ENCODE measurements at places on chromosomes 3 and 15. TPM values are rescaled to one million over a fixed set of nuclear protein-coding genes. Genes with fewer than 3 reads are reported as not detected.

The GOLGA6B gene
- not detected for total RNA-seq

The PLAAT1 gene
- 3.4 TPM for total RNA-seq

The FAM227B gene
- total RNA-seq, result 6.5 TPM

The HSPBAP1 gene
- 8.3 TPM for total RNA-seq

The CLEC3B gene
- total RNA-seq, result not detected

The SNX22 gene
- total RNA-seq, result 5.1 TPM

- peak; percentile 46 for DNase-seq
Observed at GRCh38 chr15:34437687-34438086, at the start of gene GOLGA8A. GOLGA8A (minus strand) TSS chr15:34437808; CDS start chr15:34389691, 48,117 bp downstream.

The SKIL gene
- 266 TPM for total RNA-seq
